ENCODE measurements at places on chromosomes 6 and 20.

- no peak for DNase-seq
Measured at GRCh38 chr6:53746442-53747103, 48.2 kb upstream of the LRRC1 start.

DNA sequence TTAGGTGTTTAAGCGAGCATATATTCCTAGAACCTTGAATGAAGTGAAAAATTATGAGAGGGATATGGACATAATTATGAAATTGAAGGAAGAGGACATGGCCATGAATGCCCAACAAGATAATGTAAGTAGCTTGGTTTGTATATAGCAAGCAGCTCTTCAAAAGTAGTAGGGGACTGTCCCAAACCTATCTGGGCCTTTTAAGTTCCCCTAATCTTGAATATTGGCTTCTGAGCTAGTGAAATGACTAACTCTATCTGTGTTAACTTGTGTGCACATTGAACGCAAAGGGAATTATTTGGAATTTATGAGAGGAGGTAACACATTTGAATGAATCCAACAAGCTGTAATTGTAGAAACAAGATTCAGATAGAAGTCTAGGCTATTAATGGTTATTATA lies 21.7 kb downstream of the RIOK1 start:
- DNase-seq, result no peak

- no peak for DNase-seq
Measured at GRCh38 chr6:45507186-45507585, 129.5 kb upstream of the SUPT3H start.

GRCh38 chr6:92667843-92668242 lies 751.5 kb downstream of the EPHA7 start:
- no peak for DNase-seq

- DNase-seq, result peak; percentile 72
Measured at GRCh38 chr20:8722277-8722928, 346.5 kb upstream of the PLCB4 start.

DNA sequence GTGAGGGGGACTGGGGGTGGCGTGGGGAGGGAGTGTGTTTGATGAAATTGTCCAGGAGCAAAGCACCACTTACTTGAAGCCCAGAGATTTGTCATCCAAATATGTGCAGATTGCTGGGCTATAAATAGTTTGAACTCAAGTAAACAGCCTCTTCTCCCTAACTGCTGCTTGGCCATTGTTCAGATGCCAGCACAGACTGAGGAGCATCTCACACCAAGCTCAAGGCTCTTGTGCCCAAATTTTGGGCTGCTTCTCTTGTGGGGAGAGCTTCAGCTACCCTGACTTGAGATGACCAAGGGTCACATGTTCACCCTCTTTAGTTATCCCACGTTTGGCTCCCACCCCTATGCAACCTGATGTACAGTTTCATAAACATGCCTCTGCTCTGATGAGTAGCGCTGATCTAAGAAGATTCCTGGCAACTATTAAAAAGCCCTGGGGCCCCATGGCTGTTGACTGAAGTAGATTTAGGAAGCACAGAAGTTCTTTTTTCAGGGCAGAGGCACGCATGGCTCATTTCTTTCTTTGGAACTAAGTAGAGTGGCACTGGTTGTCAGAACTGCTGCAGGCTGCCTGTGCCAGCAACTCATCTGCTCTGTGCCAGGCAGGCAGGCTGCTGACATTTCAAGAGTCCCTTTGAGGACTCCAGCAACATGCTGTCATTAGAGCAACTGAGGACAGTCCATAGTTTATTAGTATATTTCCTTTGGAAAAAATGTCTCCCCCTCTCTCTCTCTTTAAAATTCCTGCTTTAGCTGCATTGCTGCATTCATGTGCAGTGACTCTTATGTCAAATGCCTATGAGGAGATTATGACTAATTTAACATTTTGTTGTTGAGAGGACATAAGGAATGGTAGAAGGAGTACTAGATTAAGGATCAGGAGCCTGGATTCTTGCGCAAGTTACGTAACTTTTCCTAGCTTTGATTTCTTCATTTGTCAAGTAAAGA lies 9.6 kb upstream of the PKIG start:
- DNase-seq, result peak; percentile 97

GRCh38 chr20:47953471-47953870 lies 168.2 kb upstream of the SULF2 start:
- no peak for DNase-seq

DNA sequence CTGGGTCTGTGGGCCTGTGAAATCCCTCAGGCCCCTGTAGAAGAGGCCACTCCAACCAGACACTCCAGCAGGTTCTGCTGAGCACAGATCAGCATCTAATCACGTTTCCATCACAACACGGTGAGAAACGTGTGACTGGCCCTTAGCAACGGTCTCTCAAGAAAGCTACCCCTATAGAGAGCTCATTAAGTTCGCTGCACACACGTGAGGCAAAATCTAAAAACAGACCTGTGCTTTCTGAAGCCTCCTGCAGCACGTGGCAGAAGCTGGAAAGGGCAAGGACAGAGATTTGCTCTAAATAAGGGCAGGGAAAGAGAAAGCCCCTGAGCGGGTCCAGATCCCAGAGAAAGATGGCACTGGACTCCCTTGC lies 56.5 kb downstream of the GPR6 start:
- DNase-seq, result no peak

- DNase-seq, result no peak
Measured at GRCh38 chr20:14568225-14568624, 230.8 kb upstream of the FLRT3 start.

GRCh38 chr20:38550274-38550673 lies 30.7 kb upstream of the ADIG start:
- DNase-seq, result peak; percentile 8

DNA sequence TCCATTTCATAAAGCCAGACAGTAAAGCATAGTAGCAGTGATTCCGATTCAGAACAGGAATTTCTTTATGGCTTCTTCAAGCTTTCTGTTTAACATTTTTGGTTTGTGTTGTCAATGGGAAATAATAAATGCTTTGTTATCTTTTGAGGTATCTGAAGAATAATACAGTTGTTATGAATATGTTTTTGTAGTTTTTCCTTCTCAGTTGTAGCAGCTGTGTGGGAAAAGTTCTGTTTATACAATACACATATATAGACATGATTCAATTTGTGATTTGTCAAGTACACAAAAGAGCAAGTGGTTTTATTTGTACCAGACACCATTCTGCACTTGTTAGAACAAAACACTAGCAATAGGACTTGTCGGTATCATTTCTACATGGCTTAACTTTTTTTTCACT lies 96.6 kb downstream of the CDYL start:
- peak; percentile 2 for DNase-seq

DNA sequence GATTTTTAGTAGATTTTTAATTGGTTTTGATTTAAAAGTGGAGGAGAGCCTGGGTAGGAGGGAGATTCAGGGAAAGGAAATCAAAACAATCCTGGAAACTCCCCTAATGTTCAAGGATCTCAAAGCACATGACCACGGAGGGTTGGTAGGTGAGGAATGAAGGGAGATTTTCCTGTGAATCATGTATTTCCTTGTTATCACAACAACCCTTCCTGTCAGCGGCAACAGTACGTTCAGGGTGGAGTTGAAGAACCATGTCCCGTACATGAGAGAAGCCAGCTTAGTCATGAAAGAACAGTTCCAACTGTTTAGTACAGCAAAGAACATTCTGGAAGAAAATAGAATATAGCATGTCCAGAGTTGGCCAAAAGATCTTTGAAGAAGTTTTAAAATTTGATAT lies 79.4 kb upstream of the SCAF8 start:
- DNase-seq, result peak; percentile 37

DNA sequence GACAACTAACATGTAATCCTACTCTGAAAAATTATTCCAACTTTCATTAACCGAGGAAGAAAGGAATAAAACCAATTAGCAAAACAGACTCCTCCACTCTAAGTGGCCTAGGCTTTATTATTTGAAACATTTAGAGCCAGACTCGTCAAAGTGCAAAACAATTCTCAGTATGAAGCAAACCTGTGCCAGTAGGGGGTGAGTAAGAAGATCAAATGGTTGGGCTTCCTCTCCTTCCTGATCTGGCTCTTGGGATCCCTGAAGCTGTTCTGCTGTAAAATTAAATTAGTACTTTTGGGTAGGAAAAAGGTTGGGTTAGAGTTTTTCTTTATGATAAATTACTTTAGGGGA lies 177.6 kb upstream of the MAN1A1 start:
- DNase-seq, result no peak

DNA sequence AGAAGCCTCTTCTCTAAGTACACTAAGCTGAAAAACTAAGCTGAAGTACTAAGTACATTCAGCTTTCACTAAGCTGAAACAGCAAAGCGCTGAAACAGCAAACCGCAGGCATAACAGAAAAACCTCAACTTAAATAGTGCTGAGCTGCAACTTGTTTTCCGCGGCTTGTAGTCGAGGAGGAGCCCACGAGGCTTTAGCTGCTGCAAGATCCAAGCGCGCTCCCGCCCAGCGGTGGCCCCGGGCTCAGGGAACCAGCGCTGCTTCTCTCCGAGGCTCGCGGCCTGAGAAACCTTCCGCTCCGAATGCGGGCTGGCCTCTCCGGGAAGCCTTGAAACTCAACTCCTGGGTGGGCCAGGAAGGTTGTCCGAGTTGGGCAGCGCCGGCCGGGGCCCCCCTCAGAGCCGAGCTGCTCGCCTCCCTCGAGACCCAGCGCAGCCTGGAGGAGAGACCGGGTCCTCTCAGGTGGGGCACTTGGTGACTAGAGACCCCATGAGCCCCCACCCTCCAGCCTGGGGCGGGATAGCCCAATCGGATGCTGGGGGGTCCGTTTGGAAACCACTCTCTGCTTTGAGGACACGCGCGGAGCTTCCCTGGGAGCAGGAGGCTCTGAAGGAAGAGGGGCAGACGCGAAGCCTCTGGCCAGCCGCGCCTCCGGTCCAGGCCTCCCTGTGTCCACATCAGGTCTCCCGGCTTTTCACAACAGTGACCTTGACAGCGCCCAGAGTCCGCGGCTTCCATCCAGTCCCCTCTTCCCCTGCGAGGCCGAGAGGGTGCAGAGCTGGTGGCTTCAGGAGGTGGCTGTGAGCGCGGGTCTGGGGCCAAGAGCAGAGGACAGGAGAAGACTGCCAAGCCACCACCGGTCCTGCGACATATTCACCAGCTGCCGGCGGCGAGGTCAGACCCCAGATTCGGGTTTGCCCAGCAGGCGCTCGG lies 38.1 kb upstream of the HLA-E start:
- no peak for DNase-seq

GRCh38 chr6:166488076-166488685 lies 98.3 kb downstream of the RAMACL start:
- DNase-seq, result no peak

DNA sequence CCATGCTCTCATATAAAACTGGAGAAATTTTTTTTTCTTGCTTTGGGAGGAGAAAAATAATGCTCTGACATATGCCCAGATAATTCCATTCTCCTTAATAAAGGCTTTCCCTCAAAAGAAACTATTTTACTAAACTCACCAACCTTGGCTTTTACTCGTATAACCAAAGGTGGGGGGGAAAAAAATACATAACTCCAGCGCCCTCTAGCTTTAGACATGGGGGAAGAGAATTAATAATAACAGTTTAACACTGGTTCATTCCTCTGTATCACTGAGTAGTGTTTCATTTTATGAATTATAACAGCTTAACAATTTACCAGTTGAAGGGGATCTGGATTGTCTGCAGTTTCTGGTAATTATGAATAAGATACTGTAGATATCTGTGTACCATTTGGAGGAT lies 1226.1 kb downstream of the GRIK2 start:
- DNase-seq, result peak; percentile 5

DNA sequence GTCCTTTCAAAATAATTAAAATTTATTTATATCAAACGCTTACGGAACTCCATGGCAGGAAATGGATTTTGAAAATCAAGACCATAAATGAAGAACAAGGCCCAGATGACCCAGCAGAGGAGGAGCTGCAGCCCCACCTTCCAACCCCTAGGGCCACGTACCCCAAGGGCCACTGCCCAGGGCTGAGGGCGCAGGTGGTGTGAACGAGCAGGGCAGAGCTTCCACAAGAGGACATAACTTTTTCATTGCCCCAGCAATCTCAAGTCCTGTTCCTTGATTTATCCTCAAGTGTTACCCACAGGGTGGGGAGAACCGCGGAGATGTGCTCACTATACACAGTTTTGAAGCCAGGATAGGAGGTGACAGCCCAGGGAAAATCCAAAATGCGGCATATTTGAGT lies 42.8 kb downstream of the PSMG4 start:
- DNase-seq, result no peak

GRCh38 chr6:149026530-149026942 lies 279.7 kb downstream of the UST start:
- DNase-seq, result peak; percentile 94

- no peak for DNase-seq
Measured at GRCh38 chr6:96865055-96865405, 27.8 kb upstream of the GPR63 start.

- no peak for DNase-seq
Measured at GRCh38 chr20:54041336-54041735, 29.1 kb downstream of the BCAS1 start.

DNA sequence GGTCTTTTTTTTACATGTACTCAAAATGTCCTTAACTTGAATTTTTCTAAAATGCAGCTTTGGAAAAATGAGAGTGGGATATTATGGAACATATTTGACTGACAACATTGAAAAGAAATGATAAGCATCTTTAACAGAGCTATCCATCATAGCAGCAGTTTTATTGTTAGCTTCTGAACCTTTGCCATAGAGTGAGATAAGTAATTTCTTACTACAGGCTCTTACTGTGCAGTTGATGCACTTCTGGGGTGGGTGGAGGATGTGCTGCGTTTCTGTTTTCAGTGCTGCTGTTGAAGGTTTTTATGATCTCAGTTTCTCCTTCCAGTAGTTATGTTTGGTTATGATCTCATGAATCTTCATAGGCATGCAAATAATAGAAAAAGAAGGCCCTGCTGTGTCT lies 267.0 kb downstream of the TMEM242 start:
- no peak for DNase-seq

DNA sequence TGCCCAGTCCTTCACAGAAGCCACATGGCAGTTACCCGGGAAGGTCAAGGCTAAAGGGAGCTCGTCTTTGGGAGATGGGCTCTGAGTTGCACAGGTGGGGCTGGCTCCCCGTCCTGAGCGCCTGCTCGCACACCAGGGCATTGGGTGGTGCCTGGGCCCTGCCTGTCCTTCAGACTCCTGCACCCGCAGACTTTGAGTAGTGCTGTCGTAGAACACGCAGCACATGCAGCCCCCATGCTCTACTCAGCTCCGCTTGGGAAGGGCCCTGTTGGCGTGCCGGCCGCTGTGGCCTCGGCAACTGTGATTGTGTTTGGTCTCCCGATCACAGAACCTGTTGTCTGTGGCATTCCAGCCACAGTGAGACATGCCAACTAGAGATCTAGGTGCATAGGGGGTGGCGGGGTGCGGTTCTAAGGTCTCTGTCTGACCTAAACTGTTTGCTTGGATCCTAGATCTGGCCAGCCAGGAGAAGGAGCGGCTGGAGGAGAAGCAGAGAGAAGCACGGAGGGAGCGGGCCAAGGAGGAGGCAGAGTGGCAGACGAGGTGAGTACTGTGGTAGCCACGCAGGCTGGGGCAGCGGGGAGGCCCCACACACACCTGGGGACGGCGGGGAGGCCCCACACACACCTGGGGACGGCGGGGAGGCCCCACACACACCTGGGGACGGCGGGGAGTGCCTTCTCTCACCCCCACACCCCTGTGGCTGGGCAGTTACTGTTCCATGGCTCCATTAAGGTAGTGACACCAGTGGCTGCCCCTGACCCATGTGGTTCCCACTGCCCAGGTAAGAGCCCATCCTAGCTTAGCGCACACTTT lies 11.3 kb upstream of the ADRM1 start:
- no peak for DNase-seq
